ENCODE measurements at places on chromosomes 6 and 20.

- DNase-seq = no peak
Observed at GRCh38 chr6:56032715-56033260, 157.4 kb upstream of the BMP5 start.

GRCh38 chr20:44039147-44039546 lies 124.5 kb downstream of the TOX2 start:
- DNase-seq = no peak

- DNase-seq = no peak
Observed at GRCh38 chr20:11457488-11457887, 460.2 kb upstream of the BTBD3 start.

GRCh38 chr20:1327241-1327653 lies 1.7 kb downstream of the SDCBP2 start:
- DNase-seq = no peak

GRCh38 chr6:157860505-157860991 lies 37.5 kb downstream of the SNX9 start:
- no peak for DNase-seq
